ENCODE measurements at places on chromosomes 12 and 14.

DNA sequence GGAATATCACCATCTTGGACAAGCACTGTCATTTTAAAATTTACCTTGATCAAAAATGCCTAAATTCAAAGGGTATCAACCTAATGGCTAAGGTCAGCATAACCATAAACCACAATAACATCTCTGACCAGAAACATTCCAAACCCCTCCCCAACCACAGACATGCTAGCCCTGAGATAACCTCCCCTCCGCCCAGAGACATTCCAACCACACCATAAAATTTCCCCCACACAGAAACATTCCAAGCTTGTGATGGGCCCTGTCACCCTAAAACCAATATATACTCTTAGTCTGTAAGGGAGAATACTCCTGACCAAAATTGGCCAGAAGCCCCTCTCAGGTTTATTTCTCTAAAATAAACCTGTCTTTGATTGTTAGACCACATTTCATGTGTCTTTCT, 17.7 kb downstream of the EPYC start:
- DNase-seq, result no peak

DNA sequence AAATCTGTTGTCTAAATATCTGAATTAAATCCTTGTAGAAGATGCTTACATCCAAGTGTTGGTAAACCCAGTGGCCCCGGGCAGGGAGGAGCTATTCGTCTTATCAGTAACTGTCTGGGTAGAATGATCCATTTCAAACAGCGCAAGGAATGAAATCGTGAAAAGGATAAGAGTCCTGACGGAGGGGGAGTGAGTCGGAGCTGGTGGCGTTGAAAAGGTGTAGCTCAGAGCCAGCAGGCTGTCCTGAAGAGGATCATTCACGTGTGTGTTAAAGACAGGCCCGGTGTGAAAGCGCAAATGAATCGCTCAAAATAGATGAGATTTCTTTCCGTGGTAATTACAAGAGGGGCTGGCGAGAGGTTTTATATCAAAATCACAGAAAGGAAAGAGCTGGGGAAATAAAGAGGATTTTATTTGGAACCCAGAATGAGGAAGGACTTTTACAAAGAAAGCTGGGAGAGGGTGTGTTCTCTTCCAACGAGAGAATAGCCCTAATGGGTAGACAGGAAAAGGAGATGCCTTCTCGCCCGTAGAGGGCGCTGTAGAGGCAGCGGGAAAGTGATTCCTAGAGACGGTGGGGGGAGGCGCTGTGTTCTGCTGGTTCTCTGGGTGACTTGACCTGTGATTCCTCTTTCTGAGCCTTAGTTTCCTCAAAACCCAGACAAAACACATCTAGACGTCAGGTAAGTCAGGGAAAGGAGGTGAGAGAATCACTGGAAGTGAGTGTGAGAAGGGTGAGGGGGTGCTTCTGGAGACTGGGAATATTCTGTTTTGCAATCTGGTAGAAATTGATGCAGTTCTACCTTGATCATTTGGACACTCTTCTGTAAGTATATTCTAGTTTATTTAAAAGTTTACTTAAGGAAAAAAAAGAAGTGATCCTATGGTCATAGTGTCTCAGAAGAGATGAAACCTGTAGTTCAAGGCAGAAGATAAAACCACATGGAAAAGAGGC, 39.3 kb downstream of the SRRM4 start:
- DNase-seq, result peak; percentile 38

DNA sequence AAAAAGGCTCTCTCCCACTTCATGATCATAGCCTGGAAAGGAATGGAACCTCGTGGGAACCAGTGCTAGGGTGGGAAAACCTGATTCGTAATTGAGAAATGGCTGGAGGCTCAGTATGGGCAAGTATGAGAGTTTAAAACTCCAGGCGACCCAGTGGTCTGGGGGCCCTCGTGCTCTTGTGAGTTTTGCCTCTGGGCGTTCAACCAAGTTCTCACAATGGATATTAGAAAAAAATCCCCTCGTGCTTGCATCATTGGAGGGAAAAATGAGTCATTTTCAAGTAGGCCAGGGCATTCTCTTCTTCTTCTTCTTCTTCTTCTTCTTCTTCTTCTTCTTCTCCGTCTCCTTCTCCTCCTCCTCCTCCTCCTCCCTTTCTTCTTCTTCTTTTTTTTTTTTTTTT, 39.0 kb downstream of the GPR68 start:
- DNase-seq, result no peak

- DNase-seq, result no peak
Measured at GRCh38 chr14:62722406-62722805, 322.9 kb downstream of the KCNH5 start.

DNA sequence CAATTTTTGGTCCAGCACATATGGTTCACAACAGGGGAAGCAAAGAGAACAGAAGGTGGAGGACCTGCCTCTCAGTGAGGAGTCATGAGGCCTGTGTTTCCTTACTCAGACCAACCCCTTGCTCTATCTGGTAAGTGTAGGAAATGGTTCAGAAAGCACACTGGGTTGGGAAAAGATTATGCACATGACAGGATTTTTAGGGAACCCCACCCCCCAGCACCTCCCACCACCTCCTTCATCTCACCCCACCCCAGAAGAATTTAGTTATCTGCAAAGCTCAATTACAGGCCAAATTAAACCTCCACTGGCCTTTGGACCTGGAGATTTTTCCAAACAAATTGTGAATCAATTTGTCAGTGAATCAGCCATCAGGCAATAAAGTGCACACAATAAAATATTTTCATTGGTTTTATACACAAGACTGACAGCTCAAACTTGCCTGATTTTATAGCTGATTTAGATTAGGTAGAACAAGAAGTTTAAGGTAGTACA, 132.8 kb downstream of the DACT1 start:
- DNase-seq, result no peak

- peak; percentile 37 for DNase-seq
Measured at GRCh38 chr12:74292351-74293194, 245.1 kb upstream of the ATXN7L3B start.

GRCh38 chr12:114420182-114420943, 14.4 kb upstream of the TBX5 start:
- DNase-seq, result no peak

- no peak for DNase-seq
Measured at GRCh38 chr12:86228656-86229055, 27.5 kb downstream of the MGAT4C start.

DNA sequence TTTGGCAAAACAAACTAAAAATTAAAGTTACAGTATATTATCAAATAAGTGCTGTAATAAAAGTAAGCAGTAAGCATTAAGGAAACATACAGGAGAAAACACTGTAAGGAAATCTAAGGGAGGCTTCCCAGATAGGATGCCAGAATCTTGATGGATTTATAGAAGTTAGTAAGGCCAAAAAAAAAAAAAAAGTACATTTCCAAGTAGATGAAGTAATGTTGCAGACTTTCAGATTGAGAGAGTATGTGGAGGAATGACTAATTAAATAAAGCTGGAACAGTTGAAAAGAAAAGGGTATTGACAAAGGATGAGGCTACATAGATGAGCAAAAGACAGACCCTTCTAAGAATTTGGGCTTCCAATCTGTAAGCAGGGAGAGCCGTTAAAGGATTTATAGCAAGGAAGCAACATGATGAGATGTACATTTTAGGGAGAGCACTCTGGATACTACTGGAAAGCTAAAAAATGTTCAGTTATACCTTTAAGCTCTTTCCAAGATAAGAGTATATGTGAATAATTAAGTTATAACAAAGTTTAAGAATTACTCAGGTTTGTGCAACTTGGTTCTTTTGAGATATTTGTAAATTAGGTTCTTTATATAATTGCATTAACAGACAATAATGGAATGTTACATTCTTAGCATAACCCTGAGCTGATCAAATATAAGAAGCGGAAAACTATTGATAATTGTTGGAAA, 87.5 kb upstream of the MON2 start:
- DNase-seq, result no peak

DNA sequence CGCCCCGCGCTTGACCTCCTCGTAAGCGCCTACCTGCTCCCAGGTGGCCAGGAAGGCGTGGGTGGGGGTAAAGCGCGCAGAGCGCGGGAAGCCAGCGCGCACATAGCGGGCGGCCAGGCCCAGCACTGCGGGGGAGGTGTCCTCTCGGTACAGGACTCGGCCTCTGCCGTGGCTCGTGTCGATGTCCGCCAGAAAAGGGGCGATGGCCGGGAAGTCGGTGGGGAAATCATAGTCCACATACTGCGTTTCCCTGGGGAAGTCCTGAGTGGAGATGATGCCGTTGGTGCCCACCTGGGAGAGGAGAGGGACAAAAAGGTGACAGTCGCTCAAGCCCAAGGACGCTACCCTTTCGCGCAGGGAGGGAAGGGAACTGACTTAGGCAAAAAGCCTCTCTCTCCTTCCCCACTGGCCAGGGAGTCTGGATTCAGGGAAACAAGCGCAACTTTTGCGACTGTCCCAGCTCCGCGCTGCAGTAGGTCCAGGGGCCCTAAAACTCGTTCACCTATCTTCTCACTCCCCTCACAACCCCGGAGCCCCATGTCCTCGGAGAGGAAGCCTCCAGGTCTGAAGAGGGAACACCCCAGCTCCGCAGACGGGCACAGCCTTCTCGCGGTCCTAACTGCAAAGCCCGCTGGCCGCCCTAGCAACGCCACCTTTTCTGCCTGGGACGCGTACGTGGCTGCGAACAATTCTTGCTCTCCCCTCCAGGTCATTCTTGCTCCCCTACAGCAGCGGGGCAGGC, 815 bp downstream of the NID2 start:
- no peak for DNase-seq

GRCh38 chr14:52078721-52079120, 9.9 kb upstream of the NID2 start:
- no peak for DNase-seq

DNA sequence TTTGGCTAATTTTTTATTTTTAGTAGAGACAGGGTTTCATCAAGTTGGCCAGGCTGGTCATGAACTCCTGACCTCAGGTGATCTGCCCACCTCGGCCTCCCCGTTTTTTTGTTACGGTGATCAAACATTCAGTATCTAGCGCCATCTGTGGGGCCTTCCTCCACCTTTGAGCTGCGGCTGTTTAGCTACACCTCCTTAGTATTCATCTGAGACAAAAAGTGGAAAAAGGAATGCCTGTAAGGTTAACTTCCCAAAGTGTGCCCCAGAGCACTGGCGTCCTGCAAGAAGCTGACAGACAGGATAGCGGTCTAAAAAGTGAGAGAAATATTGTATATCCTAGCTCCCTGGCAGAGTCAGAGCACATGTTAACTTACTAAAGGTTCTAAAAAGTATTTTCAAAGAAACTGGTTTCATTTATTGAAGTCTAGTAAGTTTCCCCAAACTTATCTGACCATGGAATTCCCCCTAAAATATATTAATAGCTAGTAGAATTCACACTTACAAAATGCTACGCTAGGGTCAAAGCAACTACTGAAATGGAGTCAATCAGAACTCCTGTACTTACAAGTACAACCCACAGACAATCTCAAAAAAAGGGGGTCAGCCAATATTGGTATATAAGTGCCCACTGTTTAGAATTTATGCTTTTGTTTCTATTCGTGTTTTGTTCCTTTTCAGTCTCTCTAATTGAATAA, 59.1 kb downstream of the DUSP16 start:
- no peak for DNase-seq

DNA sequence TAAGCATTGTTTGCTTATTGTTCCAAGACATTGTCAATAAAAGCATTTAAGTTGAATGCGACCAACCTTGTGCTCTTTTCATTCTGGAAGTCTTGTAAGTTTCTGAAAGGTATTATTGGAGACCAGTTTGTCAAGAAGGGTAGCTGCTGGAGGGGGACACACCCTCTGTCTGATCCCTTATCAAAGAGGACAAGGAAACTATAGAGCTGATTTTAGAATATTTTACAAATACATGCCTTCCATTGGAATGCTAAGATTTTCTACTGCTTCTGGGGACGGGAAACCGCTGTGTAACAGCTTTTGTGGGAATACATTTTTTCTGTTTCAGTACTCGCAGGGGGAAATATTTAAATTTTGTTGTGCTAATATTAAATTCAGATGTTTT, 3.5 kb downstream of the FOS start:
- no peak for DNase-seq

- DNase-seq, result no peak
Measured at GRCh38 chr14:68768316-68768715, 24.6 kb downstream of the ZFP36L1 start.

- DNase-seq, result no peak
Measured at GRCh38 chr12:9869307-9870161, at the start of gene CLEC2B. CLEC2B (minus strand) TSS chr12:9869354.

DNA sequence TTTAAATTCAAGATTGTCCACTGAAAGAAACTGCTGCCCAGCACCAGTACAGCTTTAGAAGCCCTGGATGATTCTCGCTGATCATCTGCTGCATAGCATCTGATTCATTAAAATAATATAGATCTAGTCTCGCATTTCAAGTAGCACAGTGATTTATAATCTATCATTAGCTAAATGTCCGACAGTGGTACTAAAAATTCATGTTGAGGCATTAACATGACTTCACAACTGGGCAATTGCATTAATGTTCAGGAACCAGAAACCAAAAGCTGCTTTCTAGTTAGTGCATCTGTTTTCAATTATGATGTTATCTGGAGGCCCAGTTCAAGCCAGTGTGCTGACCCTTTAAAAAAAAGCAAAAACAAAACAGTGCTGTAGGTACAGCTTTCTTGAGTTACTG, 1987.2 kb upstream of the SEL1L start:
- DNase-seq, result no peak

DNA sequence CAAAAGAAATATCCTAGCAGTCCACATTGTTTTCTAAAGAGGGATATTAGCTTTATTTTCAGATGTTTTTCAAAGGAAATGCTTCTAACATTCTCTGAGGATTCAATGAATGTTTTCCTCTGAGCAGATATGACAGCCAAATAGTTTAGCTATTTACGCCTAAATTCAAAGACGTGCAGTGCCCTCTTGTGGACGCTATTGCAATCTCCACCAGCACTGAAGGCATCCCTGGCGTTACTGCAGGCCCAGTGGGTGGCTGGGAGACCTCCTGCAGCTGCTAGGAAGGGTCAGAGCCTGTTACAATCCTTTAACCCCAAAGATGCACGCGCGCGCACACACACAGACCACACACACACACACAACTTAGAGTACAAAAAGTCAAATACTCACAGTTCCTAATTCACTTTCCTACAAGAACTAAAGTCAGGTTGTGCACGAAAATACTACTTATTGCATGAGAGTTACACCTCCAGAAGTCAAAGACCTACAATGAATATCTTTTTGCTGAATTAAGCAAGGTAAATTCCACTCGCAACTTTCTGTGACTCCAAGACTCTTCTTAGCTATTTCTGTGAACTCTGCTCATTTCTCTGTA, 589.3 kb upstream of the TMEM132C start:
- DNase-seq, result peak; percentile 52

Data from H54 (cell line).